ENCODE measurements at places on chromosomes 2 and 18.
A peak's percentile ranks its signal among the peaks of the same experiment; 100 is the strongest.

GRCh38 chr2:157900203-157900602 is 24.1 kb upstream of the ACVR1 start:
- no peak for DNase-seq

DNA sequence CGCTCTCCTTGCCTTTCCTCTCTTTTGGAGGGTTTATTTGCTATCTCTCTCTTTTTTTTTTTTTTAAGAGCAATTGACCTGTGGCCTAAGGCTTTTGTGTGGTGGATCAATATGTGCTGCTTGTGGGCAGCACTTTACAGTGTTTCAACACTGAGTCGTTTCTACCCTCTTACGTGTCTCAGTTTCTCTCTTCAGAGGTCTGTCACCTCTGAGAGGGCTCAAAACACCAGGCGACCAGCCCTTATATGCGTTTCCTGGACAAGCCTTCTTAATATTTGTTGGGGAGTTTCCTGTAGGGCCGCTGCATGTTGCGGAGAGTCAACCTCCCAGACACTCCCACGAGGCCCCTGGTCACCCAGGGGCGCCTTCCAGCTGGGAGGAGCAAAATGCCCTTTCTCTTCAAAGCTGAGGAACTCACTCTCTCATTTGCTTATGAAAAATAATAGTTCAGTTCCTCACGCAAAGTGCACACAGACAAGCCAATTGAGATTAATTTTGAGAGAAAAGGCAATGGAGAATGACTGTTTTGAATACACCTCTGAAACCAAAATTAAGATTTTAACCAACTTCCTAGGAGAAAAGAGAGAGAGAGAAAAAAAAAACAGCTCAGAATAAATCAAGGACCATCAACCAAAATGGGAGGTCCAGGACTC is 96.3 kb upstream of the B3GNT2 start:
- no peak for DNase-seq

DNA sequence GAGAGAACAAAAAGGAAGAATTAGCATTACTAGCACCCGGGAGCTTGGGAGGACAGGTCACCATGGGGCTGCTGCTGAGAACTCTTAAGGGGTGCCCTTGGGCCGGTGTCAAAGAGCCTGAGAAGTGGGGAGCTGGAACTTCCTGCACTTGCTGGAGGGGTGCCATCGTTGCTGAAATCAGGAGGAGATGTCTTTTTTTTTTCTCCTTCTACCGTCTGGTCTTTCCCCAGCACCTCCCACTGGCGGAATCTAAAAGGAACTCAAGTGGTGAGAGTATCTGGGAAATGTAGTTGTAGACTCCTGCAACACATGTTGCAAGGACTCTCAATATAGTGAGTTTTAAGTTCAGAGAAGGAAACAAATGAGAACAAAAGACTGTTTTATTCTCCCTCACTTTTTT is 6.1 kb upstream of the AMMECR1L start:
- no peak for DNase-seq

GRCh38 chr2:136750065-136750464 is 15.3 kb upstream of the THSD7B start:
- DNase-seq = no peak

DNA sequence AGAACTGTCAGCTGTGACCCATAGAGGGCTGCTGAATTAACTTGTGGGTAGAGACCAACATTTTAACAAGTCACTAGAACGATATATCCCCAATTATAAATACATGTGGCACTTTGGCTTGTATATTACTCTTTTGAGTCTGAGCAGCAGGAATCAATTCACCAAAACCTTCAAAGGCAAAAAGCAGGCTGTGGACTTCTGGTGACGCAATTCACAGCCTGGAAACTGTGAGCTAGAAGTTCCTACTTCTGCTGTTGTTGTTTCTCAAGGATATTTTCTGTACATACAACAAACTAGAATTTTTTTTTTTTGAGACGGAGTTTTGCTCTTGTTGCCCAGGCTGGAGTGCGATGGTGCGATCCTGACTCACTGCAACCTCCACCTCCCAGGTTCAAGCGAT is 37.3 kb downstream of the PTCD3 start:
- no peak for DNase-seq

- DNase-seq = no peak
Measured at GRCh38 chr18:34951625-34952379, 89.4 kb upstream of the MAPRE2 start.

DNA sequence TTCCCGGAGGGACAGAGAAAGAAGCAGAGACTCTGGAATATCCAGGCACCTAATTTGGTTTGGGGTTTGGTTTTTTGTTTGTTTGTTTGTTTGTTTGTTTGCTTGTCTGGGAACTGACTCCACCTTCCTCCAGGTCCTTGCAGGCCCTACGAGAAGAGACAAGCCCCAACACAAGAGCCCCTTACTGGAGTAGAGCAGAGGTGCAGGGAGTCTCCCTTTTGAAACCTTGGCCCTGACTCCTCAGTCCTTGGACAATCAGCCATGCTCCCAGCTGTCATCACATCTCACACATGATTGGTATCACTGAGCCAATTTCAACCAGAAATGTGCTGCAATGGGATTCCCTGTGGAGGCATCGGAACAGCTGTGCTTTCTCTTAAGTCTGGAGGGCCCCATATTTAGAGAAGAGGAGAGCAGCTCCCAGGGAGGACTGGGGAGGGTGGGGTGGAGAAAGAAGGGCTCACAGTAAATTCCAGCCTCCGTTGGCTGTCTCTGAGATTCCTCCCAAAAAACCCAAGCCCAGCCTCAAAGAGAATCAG is 279.9 kb upstream of the NCKAP5 start:
- DNase-seq = no peak

GRCh38 chr2:140696449-140696848 is 1434.4 kb downstream of the LRP1B start:
- DNase-seq = no peak

- no peak for DNase-seq
Measured at GRCh38 chr2:48567671-48568070, 37.7 kb downstream of the STON1 start.

- DNase-seq = no peak
Measured at GRCh38 chr18:23714576-23714975, 25.3 kb downstream of the LAMA3 start.

GRCh38 chr2:186977433-186978045 is 128.6 kb upstream of the ZSWIM2 start:
- DNase-seq = no peak

DNA sequence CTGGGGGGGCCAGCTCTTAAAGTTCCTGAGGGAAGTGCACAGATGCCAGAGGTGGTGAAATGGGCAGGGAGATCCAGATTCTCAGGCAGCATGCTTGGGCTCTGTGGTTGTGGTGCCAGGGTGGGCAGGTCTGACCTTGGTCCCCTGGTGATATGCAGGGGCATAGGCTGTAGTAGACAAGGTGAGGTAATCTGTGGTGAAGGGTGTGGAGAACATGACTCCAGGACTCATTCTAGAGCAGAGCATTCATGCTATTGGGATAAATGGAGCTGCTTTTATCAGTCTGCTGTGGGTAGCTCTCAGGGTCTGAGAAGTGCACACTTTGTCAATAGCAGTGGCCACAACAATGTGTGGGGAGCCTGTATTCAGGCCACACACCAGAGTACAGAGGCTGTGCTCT is 16.9 kb downstream of the ACVR1C start:
- DNase-seq = no peak

DNA sequence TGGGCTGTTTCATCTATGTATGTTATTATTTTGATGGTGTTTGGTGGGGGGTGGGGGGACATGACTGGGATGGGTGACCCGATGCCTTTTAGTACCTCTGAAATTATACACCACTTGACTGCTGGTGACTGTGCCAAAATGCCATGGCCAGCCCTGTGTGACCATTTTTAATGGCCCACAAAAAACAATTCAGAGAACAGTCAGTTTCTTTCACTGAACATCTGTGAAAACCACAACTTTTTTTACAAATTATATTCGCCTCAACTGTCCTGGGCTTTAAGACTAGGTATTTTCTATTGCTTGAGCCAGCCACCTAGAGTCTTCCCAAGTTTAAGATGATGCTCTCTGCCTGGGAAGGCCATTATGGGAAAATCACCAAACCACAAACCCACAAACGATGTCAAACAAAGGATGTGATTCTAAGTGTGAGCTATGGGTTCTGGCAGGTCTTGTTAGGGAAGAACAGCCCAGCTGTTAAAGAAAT is 33.9 kb downstream of the FN1 start:
- DNase-seq = no peak

GRCh38 chr2:69375494-69376353 is 11.3 kb downstream of the GFPT1 start:
- peak; percentile 27 for DNase-seq

DNA sequence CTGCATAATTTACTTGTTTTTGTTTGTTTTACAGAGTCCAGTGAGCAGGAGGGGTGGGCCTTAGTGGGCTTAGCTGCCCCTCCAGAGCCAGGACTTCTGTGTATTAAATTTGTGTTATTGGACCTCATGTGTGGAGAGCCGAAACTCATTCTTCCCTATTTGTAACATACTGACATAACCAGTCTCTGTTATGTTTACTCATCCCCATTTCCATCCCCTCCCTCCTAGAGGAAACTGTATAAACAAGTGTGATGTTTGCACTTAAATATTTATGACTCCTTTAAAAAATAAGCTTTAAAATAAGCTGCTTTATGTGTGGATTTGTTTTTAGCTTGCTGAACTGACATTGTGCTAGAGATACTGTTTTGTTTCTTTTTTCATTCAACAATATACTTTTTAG is 13.8 kb downstream of the ZNF512 start:
- DNase-seq = no peak

GRCh38 chr2:169393068-169393590 is 30.8 kb upstream of the LRP2 start:
- no peak for DNase-seq

- peak; percentile 21 for DNase-seq
Measured at GRCh38 chr2:200471324-200471848, 38.5 kb downstream of the KCTD18 start.

DNA sequence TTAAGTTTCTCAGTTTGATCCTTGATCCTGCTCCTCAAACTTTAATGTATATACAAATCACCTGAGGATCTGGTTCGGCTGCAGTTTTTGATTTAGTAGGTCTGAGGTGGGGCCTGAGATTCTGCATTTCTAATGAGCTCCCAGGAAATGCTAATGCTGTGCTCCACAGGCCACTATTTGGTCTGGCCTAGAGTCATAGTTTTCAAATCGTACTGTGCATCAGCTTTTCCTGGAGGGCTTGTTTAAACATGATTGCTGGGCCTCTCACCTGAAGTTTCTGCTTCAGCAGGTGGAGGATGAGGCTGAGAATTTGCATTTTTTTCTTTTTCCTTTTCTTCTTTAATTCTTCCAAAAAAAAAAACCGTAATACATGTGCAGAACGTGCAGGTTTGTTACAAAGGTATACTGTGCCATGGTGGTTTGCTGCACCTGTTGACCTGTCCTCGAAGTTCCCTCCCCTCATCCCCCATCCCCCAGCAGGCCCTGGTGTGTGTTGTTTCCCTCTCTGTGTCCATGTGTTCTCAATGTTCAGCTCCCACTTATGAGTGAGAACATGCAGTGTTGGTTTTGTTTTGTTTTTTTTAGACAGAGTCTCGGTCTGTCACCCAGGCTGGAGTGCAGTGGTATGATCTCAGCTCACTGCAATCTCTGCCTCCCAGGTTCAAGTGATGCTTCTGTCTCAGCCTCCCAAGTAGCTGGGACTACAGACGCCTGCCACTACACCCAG is 42.2 kb upstream of the CD28 start:
- no peak for DNase-seq

DNA sequence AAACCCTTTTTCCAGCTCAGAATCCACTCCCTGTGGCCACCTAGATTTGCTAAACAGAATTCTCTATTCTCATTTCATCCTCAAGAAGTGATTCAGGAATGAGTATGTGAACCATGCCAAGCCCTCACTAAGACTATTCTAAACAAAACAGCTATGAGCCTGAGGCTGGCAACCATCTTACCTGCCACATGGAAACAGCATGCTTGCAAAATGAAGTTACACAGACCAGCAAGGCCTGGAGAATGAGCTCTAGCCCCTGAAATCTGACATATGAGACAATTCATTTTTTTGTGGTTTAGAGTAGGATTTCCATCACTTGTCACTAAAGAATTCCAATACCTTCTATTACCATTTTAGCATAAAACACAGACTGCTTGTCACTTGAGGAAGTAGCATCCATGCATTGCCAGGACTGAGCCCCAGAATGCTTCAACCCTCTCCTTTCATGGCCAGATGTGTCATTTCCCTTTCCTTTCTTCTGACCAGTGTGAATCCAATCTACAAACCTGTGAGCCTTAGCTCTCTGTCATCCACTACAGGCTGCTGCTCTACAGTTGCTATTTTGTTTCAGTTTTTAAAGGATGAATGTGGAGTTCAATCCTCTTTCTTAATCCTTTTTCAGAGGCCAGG is 744.3 kb upstream of the ACVR2A start:
- no peak for DNase-seq

- no peak for DNase-seq
Measured at GRCh38 chr2:223832241-223832903, 5.0 kb downstream of the AP1S3 start.

DNA sequence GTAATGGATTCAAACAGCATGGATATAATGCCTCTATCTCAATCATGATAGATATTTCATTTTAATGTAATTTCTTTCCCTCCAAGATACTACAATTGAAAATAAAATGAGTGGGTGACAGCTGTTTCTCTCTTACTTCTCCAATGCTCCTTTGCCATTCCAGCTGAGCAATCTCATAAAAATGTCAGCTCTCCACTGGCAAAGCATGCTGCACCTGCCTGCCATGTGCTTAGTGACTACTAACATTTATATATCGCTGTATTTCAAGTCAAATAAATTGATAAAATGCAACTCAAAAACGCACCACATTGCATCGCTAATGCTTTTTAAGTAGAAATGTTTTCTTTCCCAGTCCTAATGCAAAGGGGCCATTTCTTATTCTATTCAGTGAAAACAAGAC is 1093.9 kb downstream of the CBLN2 start:
- no peak for DNase-seq

DNA sequence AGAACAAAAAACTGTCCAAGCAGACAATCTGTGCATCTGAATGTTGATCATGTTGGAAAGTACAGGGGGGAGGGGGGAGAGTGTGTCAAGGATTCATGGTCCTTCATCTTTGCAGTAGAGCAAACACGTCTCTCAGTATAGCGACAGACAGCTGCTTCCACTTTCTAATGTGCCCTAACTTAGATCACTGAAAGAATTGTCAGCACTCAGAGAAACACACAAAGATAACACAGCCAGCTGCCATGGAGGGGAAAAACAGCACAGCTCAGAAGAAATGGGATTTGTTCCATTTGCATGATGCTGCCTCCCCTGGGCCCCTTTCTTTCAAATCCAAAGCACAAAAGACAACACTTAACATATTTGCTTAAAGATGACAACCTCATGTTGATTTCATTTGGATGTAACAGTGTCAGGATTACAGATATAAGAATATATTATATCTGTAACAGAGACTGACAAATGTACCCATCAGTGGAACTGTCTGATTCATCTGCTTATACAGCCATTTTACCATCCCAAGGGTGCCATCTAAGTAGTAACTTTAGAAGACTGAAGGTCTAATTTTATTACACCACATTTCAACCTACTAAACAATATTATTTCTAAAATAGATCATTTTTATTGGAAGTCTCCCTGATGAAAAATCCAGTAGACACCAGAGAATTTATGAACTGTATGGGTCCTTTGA is 17.7 kb downstream of the FIGN start:
- no peak for DNase-seq

Data from large intestine (tissue), 12 donors.